Memory B cell (primary cell): ENCODE measurements at places on chromosomes 5 and 9.

DNA sequence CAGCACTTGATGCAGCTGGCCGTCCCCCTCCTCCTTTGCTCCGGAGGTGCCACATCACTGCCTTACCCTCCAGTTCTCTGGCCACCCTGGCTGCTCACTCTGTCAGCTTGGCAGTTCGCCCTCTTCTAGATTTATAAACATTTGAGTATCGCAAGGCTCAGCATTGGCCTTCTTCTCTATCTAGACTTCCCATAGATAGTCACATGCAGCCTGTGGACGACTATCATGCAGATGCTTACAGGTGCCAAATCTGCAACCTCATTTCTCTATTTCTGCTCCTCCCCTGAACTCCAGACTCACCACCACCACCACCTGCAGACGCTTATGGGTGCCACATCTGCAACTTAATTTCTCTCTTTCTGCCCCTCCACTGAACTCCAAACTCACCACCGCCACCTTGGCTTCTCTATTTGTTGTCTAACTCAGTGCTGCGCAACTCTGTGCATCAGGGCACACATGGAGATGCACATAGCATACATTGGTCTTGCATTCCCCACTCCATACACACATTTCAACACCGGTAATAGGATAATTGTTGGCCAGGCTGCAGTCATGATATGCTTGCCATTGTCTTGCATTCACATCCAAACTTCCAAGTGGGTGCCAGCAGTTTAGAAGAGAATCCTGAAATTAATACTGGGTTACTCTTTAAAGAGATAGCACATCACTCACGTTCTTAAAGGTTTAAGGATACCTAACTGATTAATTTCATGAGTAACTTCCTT, 1.9 kb upstream of the DAP start:
- DNase-seq: no peak

GRCh38 chr5:63118221-63118620, 539.6 kb downstream of the LRRC70 start:
- DNase-seq: no peak

DNA sequence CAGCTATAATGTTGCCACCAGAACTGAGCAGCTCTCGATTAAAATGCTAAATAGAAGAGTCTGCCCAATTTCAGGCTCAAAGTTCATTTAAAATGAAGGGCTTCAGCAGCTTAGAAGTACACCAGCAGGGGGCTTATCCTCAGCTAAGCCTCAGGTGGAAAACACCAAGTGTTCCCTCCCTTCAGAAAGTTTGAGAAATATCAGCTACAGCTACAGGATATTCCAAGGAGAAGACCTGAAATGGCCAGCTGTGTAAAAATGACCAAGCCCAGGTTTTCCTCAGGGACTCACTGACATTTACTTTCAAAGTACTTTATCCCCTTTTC, 395.4 kb downstream of the DTWD2 start:
- no peak for DNase-seq

DNA sequence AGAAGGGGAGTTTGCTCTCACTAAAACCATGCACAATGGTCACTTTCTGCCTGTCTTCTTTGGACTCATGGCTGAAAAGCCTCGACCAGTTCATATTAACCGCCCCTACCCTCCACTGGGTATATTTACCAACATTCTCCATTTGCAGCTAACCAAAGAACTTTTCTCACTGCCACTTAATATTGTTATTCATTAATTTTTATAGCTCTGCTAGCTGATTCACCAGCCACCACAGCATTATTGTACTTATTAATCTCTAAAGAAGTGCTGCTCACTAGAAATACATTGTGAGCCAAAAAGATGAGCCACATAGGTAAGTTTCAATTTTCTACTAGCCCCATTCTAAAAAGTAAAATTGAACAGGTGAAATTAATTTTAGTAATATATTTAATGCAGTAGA, 33.4 kb upstream of the SMIM32 start:
- DNase-seq: no peak

DNA sequence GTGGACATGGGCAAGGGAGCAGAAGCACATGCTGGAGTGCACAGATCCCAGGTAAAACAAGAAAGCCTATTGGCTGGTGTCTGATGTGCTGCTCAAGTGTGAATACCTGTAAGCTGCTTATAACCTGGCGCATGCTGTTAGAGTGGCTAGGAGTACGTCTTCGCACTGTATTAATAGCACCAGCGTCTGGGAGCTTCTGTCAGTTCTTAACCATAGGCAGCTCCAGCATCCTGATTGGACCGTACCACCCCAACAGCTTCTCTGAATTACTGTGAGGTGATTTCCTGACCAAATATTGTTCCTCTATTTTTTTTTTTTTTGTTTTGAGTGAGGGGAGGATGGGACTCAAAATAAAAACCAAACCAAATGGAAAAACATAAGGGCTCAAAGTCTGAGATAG, 987.6 kb downstream of the PTPRD start:
- DNase-seq: no peak

DNA sequence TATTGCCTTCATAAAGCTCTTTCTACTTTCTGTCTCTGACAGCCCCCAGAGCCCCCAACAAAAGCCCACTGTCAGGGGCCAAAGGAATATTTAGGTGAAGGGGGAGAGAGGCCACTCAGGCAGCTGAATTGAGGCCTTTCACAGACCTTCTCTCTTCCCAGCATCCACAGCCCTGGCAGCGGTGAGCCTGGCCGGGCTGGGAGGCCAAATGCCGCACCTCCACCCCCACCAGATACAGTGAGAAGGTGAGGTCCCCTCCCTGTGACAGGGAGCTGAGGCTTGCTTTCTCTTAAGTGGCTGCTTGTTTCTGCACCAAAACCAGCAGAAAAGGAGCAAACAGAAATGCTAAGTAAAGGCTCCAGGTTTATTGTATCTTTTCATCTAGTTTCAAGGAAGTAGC, 168.1 kb downstream of the ROR2 start:
- DNase-seq: no peak

DNA sequence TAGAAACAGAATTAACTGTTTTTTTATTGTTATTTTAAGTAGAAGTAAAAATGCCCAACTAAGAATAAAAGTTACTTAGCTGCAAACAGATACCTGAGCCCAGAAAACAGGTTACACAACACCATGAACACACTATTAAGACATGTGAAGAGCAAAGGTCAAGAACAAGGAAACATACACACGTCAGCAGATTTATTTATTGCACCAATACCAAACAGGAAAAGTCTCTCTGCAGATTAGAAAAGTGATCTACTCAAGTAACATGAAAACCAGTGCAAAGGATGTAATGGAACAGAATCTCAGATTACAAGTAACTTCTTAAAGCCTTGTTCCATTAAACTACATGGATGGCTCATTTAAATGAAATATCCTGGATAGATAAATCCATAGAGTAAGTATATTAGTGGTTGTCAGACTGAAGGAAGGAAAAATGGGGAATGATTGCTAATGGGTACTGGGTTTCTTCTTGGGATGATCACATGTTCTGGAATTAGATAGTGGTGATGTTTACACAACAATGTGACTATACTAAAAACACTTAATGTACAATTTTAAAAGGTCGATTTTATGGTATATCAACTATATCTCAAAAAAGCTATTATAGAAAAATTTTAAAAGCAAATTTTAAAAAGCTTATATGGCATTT, 6.1 kb downstream of the SAR1B start:
- DNase-seq: no peak

GRCh38 chr5:31763424-31763823, 124.5 kb downstream of the PDZD2 start:
- DNase-seq: no peak

- DNase-seq: no peak
Measured at GRCh38 chr5:123209502-123210027, 120.5 kb downstream of the PRDM6 start.

GRCh38 chr5:72543365-72543764, 36.2 kb upstream of the ZNF366 start:
- DNase-seq: no peak

- no peak for DNase-seq
Measured at GRCh38 chr5:143837306-143837848, 25.4 kb downstream of the HMHB1 start.

GRCh38 chr9:131728546-131728910, 11.3 kb downstream of the RAPGEF1 start:
- no peak for DNase-seq

GRCh38 chr9:76796296-76796695, 32.1 kb downstream of the PCA3 start:
- DNase-seq: no peak

GRCh38 chr9:7961076-7961475, 161.5 kb upstream of the DMAC1 start:
- no peak for DNase-seq

DNA sequence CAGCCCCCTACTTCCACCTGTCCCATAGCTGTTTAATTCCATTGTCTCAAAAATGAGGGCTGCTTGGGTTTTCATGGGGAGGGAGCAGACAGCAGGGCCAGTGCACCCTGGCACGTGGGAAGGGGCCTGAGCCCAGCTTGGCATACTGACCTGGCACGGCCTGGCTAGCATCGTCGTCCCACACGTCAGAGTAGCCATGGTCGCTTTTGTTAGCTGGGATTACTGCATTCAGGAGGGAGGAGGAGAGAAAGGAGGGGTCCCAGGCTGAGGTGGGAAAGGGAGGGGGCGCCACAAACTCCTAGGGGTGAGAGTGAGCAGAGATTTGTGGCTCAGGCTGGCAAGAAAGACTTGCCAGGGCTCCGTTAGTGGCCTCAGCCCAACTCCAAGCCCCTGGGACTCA, 21.1 kb upstream of the CYSTM1 start:
- no peak for DNase-seq

DNA sequence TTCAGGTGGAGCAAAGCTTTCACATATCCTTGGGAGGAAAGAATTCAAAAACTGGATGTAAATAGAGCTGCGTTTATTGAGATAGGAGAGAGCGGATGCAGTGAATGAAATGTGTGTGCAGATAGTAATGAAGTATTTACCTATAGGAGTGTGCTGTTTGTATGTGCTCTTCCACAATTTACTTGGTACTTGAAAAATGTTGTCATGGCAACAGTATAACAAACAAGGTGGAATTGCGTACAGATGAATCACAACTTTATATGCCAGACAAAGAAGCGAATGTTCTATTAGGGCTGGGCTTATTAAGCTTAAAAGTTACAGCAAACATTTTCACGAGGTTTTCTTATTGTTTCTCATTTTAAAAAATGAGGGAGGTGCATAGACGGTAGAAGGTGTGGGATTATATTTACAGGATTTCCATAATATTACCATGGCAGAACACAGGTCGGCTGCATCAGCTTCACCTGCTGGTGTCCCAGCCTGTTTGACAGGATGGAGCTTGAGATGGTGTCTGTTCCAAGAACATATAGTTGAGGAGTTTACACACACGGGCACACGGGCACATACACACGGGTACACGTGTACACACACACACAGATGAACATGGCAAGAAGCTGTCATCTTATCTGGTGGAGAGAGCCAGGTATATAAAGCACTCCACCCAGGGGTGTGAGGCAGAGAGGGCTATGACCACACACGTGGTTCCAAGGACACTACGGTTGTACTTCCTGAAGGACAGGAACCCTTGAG, 155.7 kb downstream of the RMI1 start:
- DNase-seq: no peak

DNA sequence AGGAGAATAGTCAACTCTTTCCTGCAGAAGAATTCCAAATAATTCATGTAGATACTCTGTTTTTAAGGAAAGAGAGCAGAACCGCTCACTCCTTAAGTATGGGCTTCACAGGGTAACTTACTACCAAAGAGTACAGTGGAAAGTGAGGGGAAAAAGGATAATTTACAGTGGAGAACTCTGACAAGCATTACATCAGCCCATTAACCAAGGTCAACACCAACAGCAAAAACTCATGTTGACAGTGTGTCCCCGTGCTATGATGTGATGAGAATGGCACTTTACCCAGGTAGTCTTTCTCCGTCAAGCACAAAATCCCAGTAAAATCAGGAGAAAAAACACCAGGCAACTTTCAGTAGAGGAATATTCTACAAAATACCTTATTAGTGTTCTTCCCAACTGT, 104.3 kb downstream of the ADCY2 start:
- DNase-seq: no peak

GRCh38 chr5:17748201-17748600, 113.9 kb downstream of the TAF11L14 start:
- no peak for DNase-seq

GRCh38 chr5:160497878-160498277, 76.2 kb downstream of the PTTG1 start:
- DNase-seq: no peak

GRCh38 chr5:107011605-107012004, 659.1 kb downstream of the EFNA5 start:
- DNase-seq: no peak

GRCh38 chr5:139734539-139734916, 61.1 kb upstream of the PSD2 start:
- no peak for DNase-seq

GRCh38 chr5:93072831-93073459, 508.1 kb downstream of the NR2F1-AS1 start:
- DNase-seq: no peak

GRCh38 chr5:96957254-96958049, 21.6 kb downstream of the LNPEP start:
- DNase-seq: no peak

DNA sequence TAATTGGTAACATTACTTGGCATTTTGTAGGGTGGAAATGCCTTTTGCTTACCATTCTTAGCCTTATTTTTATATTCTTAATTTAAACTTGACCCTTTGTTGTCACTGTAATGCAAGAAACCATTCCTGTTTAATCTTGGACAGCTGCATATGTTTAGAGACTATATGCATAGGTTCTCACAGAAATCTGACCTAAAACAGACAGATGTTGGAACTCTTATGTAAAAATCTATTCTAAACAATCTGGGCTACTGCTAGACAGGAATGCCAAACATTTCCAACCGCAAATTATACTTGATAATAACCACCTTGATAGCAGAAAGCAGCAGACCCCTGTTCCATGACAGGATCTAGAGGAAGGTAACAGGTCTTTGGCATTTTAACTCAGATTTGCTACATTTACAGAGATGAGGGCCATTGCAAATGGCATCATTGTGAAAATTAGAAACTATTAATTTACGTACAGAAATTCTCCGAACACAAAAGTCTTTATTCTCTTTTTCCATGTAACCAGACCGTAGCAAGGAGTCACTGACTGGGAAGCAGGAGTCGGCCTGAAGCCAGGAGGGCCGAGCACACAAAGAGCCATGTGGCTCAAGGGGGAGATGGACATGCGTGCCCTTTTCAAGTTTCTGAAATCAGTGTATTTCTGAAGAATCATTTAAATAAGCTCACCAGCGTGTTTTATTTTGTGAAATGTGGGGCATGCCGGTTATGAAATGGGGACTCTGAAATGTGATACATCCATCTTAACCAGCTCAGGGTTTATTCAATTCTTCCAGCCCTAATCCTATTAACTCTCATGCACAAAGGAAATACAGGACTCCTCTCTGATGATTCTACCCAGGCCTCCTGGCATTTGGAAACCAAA, 139.3 kb downstream of the AOPEP start:
- DNase-seq: no peak

- DNase-seq: no peak
Measured at GRCh38 chr5:163838738-163839137, 333.3 kb downstream of the MAT2B start.

DNA sequence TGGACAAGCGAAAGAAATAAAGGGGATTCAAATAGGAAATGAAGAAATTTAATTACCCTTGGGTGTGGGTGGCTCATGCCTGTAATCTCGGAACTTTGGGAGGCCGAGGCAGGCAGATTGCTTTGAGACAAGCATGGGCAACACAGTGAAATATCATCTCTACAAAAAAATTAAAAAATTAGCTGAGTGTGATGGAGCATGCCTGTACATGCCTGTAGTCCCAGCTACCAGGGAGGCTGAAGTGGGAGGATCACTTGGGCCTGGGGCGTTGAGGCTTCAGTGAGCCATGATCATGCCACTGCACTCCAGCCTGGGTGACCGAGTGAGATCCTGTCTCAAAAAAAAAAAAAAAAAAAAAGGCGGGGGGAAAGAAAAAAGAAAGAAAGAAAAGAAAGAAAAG, 4.0 kb upstream of the RCL1 start:
- DNase-seq: no peak

GRCh38 chr9:106708475-106709146, 154.4 kb upstream of the ZNF462 start:
- no peak for DNase-seq
